ENCODE measurements at places on chromosomes 6 and 20. TPM values are rescaled to one million over a fixed set of nuclear protein-coding genes. Genes with fewer than 3 reads are reported as not detected.

- peaks cover 31% of the 10 kb centered on the region for H3K4me1 ChIP-seq
- H3K4me3 ChIP-seq: peak within 1 kb of the TSS; percentile 71
- H3K27me3 ChIP-seq: no peaks in the 10 kb centered on the region
- H3K27ac ChIP-seq: peak within 1 kb of the TSS; percentile 93
Observed at GRCh38 chr6:32190054-32190851, at the start of gene PBX2. Gene PBX2, minus strand, starts transcription at chr6:32190202. Its CDS starts 287 bp downstream, at chr6:32189915.

- no peaks in the 10 kb centered on the region for H3K27me3 ChIP-seq
- no peak for DNase-seq
- no peak overlapping the region for H3K4me3 ChIP-seq
- no peak overlapping the region for H3K27ac ChIP-seq
Observed at GRCh38 chr6:72525821-72526510, 95.9 kb upstream of the KCNQ5 start.

DNA sequence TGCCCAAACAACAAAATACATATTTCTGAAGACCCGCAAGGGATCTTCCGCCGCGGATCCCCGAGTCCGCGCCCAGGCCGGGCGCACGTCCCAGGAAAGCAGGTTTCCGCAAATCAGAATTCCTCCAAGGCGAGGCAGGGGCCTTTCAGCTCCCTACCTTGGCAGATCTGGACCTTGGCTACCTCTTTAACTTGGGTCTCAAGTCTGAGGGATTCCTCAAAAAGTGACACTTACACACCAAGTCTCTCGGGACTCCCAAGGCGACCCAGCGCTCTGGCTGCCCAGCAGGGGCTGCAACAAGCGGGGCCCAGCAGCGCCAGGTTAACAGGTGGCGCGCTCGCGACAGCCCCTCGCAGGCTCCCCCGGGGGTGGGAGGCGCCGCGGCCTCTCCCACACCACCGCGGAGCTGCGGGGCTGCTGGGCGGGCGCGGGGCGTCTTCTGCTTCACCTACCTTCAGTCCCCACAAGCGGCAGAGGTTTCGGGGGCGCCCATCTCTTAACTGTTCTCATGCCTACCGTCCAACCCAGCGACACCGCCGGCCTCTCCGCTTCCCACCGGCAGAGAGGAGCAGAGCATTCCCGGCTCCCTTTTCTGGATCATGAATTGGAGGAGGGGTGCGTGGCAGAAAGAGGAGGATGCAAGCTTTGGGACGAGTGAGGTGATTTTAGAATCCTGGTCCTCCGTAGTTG lies 414 bp downstream of the SIM1 start:
- H3K4me1 ChIP-seq: no peaks in the 10 kb centered on the region
- no peaks in the 10 kb centered on the region for H3K36me3 ChIP-seq
- H3K27ac ChIP-seq: peak overlapping the region; percentile 93
- peak overlapping the region; percentile 77 for H3K4me3 ChIP-seq

- no peaks in the 10 kb centered on the region for H3K36me3 ChIP-seq
- peak overlapping the region; percentile 22 for H3K27ac ChIP-seq
- peak; percentile 60 for DNase-seq
Observed at GRCh38 chr6:33731751-33732282, 14.9 kb downstream of the IP6K3 start.

DNA sequence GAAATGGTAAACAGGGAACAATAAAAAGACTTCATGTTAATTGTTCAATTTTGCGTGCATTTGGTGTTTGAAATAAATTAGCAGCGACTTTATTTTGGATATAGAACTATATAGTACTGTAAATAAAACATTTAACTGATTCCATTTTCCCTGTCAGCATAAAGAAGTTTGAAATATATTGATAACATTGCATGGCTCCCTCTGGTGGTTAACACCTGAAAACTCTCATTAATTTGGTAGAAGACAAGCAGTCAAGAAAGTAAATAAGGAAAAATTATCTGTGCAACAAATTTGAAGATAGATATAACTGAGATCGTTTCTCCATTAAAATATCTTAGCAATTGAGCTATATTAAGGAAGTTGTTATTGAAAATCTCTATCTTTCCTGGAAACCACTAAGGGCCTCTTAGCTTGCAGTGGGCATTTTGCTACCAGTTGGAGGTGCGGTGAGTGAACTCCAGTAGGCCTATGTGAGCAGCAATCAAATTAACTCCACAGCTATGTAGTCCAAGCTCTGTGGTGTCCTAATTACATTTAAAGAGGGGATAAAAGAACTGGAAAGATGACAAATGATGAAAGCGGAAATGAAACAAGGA lies 435.7 kb upstream of the FKBP1C start:
- H3K27ac ChIP-seq: no peak overlapping the region
- no peak overlapping the region for H3K4me3 ChIP-seq
- peak; percentile 5 for DNase-seq
- H3K4me1 ChIP-seq: no peaks in the 10 kb centered on the region
- H3K27me3 ChIP-seq: no peaks in the 10 kb centered on the region
- H3K36me3 ChIP-seq: no peaks in the 10 kb centered on the region

- no peaks in the 10 kb centered on the region for H3K36me3 ChIP-seq
- H3K4me1 ChIP-seq: no peaks in the 10 kb centered on the region
- no peak overlapping the region for H3K27ac ChIP-seq
- no peaks in the 10 kb centered on the region for H3K27me3 ChIP-seq
- H3K4me3 ChIP-seq: no peak overlapping the region
- no peak for DNase-seq
Observed at GRCh38 chr6:75926293-75927168, 145.9 kb downstream of the IMPG1 start.

- no peaks in the 10 kb centered on the region for H3K36me3 ChIP-seq
- no peaks in the 10 kb centered on the region for H3K4me1 ChIP-seq
- no peak overlapping the region for H3K27ac ChIP-seq
- peak; percentile 90 for DNase-seq
- H3K4me3 ChIP-seq: no peak overlapping the region
Observed at GRCh38 chr6:158758451-158758860, 60.7 kb downstream of the EZR start.

DNA sequence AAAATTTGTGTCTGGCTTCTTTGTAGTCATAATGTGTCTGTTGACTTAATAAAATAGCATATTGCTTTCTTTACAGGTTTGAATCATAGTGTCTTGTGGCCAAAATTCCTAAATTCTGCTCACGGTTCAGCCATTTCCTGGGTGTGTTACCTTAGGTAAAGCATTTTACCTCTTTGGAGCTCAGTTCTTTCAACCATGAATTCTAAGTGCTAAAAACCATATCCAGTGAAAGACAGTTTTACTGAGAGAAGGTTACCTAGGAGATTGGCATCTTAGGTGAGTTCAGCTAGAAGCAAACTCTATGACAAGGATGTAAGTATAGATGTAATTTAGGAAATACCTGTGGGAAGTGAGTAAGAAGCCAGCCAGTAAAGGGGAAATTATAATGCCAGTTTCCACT lies 20.7 kb downstream of the CRYBG1 start:
- H3K27ac ChIP-seq: no peak overlapping the region
- no peak for DNase-seq
- H3K4me3 ChIP-seq: no peak overlapping the region
- H3K27me3 ChIP-seq: no peaks in the 10 kb centered on the region
- H3K36me3 ChIP-seq: no peaks in the 10 kb centered on the region

Gene CTNNBL1
- 40.9 TPM for total RNA-seq

Gene TOX2
- 5.9 TPM for total RNA-seq

Gene EYS
- total RNA-seq: not detected

Gene PPARD
- total RNA-seq: 24.4 TPM

- H3K27ac ChIP-seq: no peak overlapping the region
- no peaks in the 10 kb centered on the region for H3K27me3 ChIP-seq
- no peak overlapping the region for H3K4me3 ChIP-seq
- H3K4me1 ChIP-seq: no peaks in the 10 kb centered on the region
Observed at GRCh38 chr6:114707081-114707620, 364.3 kb upstream of the HS3ST5 start.

GRCh38 chr6:73722318-73723060 lies 26.5 kb downstream of the CD109 start:
- H3K27ac ChIP-seq: no peak overlapping the region
- DNase-seq: no peak
- H3K4me3 ChIP-seq: no peak overlapping the region
- no peaks in the 10 kb centered on the region for H3K4me1 ChIP-seq

DNA sequence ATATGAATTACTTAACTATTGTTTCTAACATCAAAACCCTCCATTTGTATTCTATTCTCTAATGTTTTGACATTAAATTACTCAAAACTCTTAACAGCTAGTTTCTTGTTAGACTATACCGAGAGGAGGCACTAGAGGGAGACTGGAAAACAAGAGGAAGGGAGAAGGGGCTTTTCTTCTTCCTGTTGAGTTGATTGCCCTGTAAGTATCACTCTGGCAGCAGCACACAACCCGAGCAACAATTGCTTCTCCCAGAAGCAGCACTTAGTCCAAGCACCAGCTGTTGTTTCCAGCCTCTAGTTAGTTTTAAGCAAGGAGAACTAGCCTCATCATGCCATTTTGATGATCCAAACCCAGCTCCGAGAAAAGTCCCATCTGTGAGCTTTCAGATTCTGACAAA lies 603.8 kb downstream of the PRKN start:
- H3K27ac ChIP-seq: no peak overlapping the region
- no peak overlapping the region for H3K4me3 ChIP-seq
- H3K36me3 ChIP-seq: no peaks in the 10 kb centered on the region
- DNase-seq: no peak

Gene PPIL6
- total RNA-seq: 8.4 TPM

DNA sequence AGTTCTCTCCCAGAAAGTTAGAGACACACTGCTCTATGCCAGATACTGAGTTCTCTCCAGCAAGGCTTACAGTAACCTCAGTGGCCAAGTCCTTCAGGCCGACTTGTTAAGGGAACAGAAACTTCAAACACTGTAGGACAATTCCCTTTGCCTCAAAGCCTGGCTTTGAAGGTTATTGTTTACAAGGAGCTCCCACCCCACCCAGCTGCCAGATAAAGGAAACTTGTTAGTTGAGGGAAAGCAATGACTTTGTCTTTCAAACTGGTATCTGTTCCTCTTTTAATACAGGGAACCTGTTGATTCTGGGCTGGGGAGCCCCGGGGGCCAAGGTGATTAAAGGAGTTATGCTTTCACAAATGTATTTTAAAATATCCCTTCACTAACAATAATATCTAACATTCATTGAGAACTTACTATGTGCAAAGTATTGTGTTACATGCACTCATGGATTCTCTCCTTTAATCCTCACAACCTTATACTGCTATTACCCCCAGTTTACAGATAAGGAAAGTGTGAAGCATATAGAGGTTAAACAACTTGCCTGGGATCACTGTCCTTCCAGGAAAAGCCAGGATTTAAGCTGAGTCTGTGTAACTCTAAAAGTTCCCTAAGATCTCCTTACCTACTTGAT lies 27.6 kb upstream of the CDKN1A start:
- H3K4me1 ChIP-seq: no peaks in the 10 kb centered on the region
- no peaks in the 10 kb centered on the region for H3K36me3 ChIP-seq
- no peak overlapping the region for H3K4me3 ChIP-seq

Gene TAGAP
- total RNA-seq: 8.8 TPM

Gene AURKA
- total RNA-seq: 2.7 TPM

Gene TMEM244
- total RNA-seq: not detected

DNA sequence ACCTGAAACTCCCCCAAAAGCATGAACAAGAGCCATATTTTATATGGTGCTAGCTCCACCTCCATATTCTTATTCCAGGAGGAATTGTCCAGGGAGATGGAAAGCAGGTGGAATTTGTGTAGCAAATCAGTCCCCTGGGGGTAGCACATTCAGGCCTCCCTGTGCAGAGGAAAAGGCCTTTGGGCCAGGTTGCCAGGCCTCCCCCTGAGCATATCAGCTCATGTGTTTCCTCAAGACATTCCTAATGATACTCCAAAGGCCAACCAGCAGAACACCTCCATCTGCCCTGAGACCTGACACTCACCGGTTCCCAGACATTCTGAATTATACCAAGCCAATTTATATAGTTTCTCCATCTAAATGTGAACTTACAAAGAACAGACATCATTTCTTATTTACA lies 2.6 kb upstream of the BANF2 start:
- no peak overlapping the region for H3K27ac ChIP-seq
- H3K4me1 ChIP-seq: no peaks in the 10 kb centered on the region
- no peak overlapping the region for H3K4me3 ChIP-seq
- no peaks in the 10 kb centered on the region for H3K36me3 ChIP-seq
- no peak for DNase-seq

GRCh38 chr6:114284281-114284680 lies 58.5 kb downstream of the HS3ST5 start:
- no peak for DNase-seq
- H3K27me3 ChIP-seq: no peaks in the 10 kb centered on the region
- H3K36me3 ChIP-seq: no peaks in the 10 kb centered on the region
- H3K4me1 ChIP-seq: no peaks in the 10 kb centered on the region
- no peak overlapping the region for H3K27ac ChIP-seq

GRCh38 chr6:150573041-150573681 lies 26.5 kb upstream of the PLEKHG1 start:
- no peak overlapping the region for H3K4me3 ChIP-seq
- H3K27me3 ChIP-seq: no peaks in the 10 kb centered on the region
- DNase-seq: peak; percentile 79
- H3K27ac ChIP-seq: no peak overlapping the region
- H3K4me1 ChIP-seq: peaks cover 7% of the 10 kb centered on the region

- H3K36me3 ChIP-seq: no peaks in the 10 kb centered on the region
- H3K27ac ChIP-seq: no peak overlapping the region
- H3K27me3 ChIP-seq: no peaks in the 10 kb centered on the region
- no peak for DNase-seq
- no peaks in the 10 kb centered on the region for H3K4me1 ChIP-seq
Observed at GRCh38 chr6:161237176-161237575, 36.7 kb downstream of the AGPAT4 start.

GRCh38 chr6:46510651-46511050 lies 19.4 kb upstream of the RCAN2 start:
- no peaks in the 10 kb centered on the region for H3K27me3 ChIP-seq
- peak; percentile 69 for DNase-seq
- H3K36me3 ChIP-seq: no peaks in the 10 kb centered on the region
- no peaks in the 10 kb centered on the region for H3K4me1 ChIP-seq
- no peak overlapping the region for H3K27ac ChIP-seq

DNA sequence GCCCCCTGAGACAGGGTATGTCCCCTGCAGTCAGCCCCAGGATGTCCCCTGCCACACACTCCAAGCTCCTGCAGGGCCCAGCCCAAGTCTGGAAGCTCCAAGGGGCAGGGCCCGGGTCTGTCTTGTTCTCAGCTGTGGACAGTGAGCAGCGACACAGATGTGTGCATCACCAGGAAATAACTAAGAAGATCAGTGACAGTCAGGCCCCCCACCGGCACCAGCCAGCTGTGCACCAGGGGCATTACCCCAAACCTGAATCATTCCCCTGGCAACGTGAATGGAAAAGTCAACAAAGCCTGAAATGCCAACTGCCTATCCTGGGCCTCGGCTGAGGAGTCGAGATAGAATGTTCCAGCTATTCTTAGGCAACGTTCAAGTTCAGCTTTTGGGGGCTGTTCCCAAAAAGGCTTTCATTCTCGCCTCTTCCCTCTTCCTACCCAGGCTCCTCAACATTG lies 105.0 kb downstream of the PREX1 start:
- peak overlapping the region; percentile 55 for H3K27ac ChIP-seq
- no peaks in the 10 kb centered on the region for H3K36me3 ChIP-seq
- H3K4me3 ChIP-seq: no peak overlapping the region
- DNase-seq: no peak
- no peaks in the 10 kb centered on the region for H3K27me3 ChIP-seq

Data from kidney (tissue), 22 donors.